Melanocyte of skin (primary cell): ENCODE measurements at places on chromosomes 6 and 20. TPM values are rescaled to one million over a fixed set of nuclear protein-coding genes. Genes with fewer than 3 reads are reported as not detected.

TNXB gene
- under 0.01 TPM in 2 replicates for total RNA-seq

ECI2 gene
- 52.0 and 76.0 TPM in 2 replicates for total RNA-seq

HMGCLL1 gene
- total RNA-seq: not detected in 2 replicates

OR2H1 gene
- not detected in 2 replicates for total RNA-seq

GFOD1 gene
- total RNA-seq: 13.1 and 16.0 TPM in 2 replicates

PRKN gene
- total RNA-seq: 6.9 and 8.0 TPM in 2 replicates

BMP6 gene
- total RNA-seq: not detected in 2 replicates

DSP gene
- 1.0 and 1.1 TPM in 2 replicates for total RNA-seq

ARFGEF3 gene
- total RNA-seq: 1.3 and 1.7 TPM in 2 replicates

ATG5 gene
- total RNA-seq: 38.1 and 47.6 TPM in 2 replicates

PEDS1 gene
- total RNA-seq: 29.0 and 33.8 TPM in 2 replicates
